Stimulated activated CD8-positive, alpha-beta memory T cell treated with anti-CD3 and anti-CD28 coated beads, Interleukin-15, amount 100 ng/mL, for 4 hours (primary cell): ENCODE measurements at places on chromosomes 4 and X.

DNA sequence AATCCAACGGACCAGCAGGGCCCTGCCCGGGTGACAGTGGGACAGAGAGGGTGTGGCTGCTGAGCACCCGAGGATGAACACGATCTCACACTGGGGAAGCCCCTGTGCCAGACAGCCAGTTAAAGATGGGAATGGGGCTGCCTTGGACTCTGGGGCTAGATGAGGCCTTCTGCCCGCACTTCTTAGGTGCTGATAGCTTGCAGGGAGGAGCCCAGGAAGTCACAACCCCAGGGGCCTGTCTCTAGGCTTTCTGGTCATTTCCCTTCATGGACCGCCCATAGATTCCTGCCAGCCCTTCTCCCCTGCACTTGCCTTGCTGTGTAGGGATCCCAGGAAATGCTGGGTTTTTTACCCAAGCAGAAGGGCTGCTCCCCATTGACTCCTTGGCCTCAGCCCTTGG, 6.2 kb downstream of the ZNF275 start:
- no peak for DNase-seq

DNA sequence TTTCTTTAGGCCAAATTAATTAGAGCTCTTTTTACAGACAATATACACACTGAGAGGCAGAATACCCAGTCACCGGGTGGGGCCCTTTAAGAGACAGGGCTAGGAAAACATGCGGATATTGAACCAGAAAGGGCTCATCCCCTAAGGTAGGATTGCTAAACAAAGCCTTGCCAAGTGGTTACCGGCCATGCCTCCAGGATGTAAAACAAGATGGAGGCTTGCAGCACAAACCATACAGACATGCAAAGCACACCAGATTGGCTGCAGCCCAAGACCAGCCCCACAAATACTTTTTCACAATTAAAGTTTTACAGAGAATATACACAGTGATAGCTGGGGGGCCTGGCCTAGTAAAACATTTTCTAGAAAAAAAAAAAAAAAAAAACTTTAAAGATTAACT, 210.0 kb downstream of the KLHL4 start:
- DNase-seq = no peak

GRCh38 chr4:6085691-6086628, 67.7 kb upstream of the C4orf50 start:
- DNase-seq = no peak

GRCh38 chr4:11805842-11806241, 377.1 kb upstream of the HS3ST1 start:
- DNase-seq = no peak

- DNase-seq = no peak
Observed at GRCh38 chr4:123325241-123325681, 71.3 kb upstream of the SPRY1 start.

GRCh38 chr4:60223208-60223923, 976.8 kb upstream of the ADGRL3 start:
- DNase-seq = no peak

DNA sequence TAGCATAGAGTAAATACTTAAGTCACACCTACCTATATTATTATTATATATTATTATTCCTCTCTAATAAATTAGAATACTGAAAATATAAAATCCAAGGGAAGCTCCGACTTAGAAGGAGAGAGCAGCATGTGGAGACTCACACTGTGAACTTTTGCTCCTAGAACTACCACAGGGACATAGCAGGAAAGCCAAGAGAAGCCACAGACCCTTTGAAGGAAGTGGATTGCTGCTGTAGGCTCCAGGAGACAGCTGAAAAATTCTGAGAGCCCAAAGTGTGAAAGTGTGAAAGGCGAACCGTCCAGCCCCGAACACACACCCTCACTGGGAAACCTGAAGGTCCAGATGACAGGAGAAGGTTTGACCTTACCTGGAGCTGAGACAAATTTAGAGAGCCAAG, 177.0 kb downstream of the FAM13A start:
- no peak for DNase-seq

- no peak for DNase-seq
Observed at GRCh38 chr4:105140684-105141490, 5.8 kb upstream of the TET2 start.

- DNase-seq = no peak
Observed at GRCh38 chr4:90137555-90137954, 10.4 kb downstream of the CCSER1 start.

GRCh38 chr4:172865103-172865502, 303.5 kb upstream of the GALNT7 start:
- DNase-seq = no peak

DNA sequence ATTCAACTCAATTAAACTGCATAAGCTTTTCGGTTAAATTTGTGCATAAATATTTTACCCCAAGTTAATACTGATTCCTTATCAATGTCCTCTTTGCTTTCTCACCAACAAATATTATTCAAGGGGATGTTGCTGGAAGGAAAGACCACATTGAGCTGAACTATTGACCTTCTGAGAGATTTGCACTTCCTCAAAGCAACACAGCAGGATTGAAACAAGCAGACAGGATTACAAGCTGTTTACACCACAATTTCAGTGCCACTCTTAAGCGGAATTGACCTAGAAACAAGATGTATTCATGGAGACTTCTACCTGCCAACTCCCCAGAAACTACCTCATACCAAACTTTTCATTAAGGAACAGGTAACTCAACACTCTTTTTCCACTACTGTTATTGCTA, 96.5 kb upstream of the DUSP21 start:
- DNase-seq = no peak

GRCh38 chrX:34379891-34380290, 247.8 kb upstream of the FAM47A start:
- DNase-seq = no peak

- no peak for DNase-seq
Observed at GRCh38 chrX:39677585-39677977, 420.2 kb downstream of the BCOR start.

GRCh38 chrX:20028588-20028987, 37.7 kb upstream of the BCLAF3 start:
- DNase-seq = no peak

DNA sequence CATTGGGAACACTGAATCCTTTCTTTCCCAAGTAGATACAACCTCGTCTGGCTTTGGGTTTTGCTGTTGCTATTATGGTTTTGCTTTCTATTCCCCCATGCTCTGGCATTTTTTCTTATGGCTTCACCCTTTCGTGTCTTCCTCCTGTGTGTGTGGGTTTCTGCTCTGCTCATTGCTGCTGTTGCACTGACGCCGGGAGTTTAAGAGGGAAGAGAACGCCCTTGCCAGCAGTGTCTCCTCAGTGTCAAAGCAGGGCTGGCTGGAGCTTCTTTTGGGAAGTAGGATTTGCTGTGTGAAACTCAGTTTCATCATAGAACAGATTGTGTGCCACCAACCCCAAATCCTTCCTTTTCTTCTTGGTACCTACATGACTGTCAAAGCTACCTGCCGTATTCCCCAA, 63.7 kb downstream of the CLDN22 start:
- no peak for DNase-seq

DNA sequence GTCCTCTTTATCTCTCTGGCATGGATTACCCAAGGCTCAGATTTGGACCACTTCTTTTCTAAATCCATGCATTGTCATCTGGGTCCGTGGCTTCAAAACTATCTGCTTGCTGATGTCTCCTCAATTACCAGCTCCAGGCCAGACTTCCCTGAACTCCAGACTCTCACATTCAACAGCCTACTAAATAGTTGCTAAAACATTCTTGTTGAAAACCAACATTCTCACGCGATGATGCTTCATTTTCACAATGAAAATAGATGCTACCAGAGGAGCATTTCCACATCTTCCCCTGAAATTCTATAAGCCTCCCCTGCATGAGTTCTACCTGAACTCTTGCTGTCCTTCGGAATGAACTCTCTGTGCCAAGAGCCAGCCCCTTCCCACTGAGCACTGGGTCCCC, 5.2 kb upstream of the TLR6 start:
- DNase-seq = no peak

DNA sequence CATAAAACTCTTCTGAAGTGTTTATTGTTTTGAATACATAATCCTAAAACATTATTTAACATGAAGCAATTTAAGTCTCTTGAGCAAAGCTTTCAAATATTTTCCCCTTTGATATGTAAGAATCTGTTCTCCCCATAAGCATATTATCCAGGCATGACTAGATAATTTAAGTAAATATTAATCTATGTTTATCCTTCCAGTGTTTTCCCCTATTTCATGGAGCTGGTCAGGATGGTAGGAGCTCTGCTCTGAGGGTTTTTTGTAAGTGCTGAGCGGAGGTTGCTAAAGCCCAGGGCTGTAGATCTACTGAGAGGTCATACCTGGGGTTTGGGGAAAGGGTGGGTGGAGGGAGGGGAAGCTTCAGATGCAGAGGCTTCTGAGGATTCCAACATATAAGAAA, 258.9 kb upstream of the SFRP2 start:
- no peak for DNase-seq

GRCh38 chr4:101018836-101019235, 328.5 kb downstream of the PPP3CA start:
- DNase-seq = no peak

DNA sequence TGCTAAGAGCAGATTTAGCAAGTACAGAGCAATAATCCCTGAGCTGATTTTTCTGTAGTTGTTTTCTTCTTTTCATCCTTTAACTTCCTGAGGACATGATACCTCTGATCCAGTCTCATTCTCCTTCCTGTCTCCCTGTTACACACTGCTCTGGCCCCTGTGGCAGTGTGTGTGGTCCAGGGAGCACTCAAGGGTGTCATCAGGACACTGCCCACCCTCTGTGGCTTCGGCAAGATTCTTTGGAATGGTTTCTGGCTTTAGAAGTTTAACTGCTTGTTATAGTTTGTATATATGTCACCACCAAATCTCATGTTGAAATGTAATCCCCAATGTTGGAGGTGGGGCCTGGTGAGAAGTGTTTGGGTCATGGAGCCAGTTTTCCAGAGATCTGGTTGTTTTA, 637.3 kb downstream of the BCOR start:
- no peak for DNase-seq

- DNase-seq = no peak
Observed at GRCh38 chr4:122673252-122673651, 52.4 kb upstream of the IL21 start.

GRCh38 chr4:94171616-94172015, 36.0 kb upstream of the SMARCAD1 start:
- DNase-seq = no peak

DNA sequence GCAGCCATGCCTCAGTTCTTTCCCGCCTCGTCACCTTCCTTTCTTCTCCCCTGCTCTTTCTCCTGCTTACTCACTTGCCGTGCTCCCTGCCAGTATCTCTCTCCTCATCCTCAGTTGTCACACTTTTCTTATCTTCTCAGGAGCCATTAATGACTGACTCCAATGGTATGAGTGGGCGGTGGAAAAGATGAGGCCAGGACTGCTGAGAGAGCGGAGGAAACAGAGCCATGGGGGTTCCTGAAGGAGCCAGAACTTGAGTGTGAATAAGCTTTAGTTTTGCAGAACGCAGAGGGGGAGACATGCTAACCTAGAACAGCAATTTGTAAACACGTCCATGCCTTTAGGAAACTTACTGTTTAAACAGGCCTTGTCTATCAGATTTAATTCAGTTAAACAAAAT, 126.5 kb downstream of the CHIC2 start:
- no peak for DNase-seq

GRCh38 chr4:4408576-4409335, 21.9 kb downstream of the NSG1 start:
- no peak for DNase-seq

- DNase-seq = no peak
Observed at GRCh38 chrX:103464072-103464773, 55.1 kb downstream of the RAB40A start.

DNA sequence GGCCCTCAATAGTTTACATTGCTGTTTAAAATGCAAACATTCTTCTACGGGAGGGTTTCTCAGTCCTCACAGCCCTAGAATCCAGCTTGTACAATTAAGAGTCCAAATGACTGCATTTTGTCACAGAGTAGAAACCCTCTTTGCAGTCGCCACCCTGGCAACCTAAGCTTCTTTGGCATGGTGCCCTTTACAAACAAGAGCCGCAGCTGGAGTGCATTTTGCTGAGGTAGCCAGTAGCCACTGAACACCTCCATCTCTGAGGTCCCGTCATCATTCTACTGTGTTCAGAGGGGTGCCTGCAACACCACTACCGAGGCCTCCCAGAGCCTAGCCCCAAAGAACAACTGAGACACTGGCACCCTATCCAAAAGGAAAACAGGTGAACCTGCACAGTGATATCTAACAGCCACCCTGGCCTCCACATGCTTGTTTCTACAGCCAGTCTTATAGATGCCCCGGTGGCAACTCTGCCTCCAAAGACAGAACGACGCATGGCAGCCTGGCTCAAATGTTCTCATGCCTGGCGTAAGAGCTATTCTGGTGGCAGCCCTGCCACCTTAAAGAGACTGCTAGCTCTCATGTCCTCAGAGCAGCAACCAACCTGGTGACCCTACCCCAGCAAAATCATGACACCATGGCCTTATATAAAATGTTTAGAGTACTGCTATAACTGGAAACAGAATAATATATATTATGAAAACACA, 801.9 kb downstream of the TECRL start:
- no peak for DNase-seq
